ENCODE measurements at places on chromosomes 16 and 17.
A peak's percentile ranks its signal among the peaks of the same experiment; 100 is the strongest.

DNA sequence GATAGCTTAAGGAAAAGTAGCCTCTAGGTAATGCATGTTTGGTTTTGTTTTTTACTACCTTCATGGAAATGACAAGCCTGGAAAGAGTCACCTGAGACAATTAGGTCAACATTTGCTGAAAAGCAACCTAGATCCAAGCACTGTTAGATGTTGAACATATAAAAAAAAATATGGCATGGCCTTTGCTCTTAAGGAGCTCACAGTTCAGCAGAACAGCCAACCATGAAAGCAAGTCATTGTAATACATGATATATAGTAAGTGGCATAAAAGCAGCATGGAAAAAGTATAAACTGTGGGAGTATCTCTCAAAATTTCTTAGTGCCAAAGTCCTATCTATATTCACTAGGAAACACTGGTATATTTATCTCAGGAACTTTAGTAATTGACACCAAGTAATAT, 31.6 kb downstream of the CFDP1 start:
- DNase-seq = no peak

GRCh38 chr17:83119987-83120864, 40.8 kb downstream of the METRNL start:
- DNase-seq = no peak

GRCh38 chr17:42833767-42834422, 698 bp downstream of the PSME3 start:
- DNase-seq = no peak

DNA sequence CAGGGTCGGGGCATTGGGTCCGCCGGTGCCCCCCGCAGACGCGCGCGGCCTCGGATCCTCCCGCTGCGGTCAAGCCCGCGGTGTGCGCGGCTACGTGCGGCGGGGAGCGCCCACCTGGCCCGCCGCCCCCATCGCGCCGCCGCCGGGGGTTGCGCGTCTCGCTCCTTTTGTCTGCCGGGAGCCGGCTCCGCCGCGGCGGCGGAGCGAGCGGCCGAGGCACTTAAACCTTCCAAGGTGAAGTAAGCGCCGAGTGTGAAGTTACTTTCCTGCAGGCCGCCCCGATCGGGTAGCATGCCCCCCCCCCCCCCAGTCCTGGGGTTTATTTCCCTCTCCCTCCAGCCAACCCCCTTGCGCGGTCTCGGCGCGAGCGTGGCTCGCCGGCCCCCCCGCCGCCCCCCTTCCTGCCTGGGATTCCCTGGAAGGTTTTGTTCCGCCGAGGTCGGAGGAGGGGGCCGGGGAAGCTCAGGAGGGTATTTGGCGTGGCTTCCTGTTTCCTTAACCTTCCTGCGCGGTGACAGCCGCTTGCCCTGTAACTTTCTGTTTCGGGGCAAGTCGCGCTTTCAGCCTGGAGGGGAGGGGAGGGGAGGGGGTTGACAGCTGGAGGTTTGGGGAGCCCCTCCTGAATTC, 56.6 kb upstream of the GSE1 start:
- peak; percentile 73 for DNase-seq

- DNase-seq = no peak
Measured at GRCh38 chr17:79915850-79916430, 76.7 kb upstream of the CBX4 start.

DNA sequence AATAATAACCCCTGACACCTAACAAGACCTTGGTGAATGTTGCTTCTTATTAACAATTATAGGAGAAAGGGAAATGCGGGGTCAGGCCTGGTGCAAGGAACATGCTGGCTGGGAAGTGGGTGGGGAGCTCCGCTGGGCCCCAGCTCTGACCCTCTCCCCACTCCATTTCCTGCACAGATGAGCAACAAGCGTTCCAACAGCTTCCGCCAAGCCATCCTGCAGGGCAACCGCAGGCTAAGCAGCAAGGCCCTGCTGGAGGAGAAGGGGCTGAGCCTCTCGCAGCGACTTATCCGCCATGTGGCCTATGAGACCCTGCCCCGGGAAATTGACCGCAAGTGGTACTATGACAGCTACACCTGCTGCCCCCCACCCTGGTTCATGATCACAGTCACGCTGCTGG, 23.0 kb downstream of the RHBDL3 start:
- no peak for DNase-seq

GRCh38 chr17:82089723-82090548, 8.1 kb downstream of the FASN start:
- no peak for DNase-seq

- DNase-seq = peak; percentile 41
Measured at GRCh38 chr17:6350806-6351205, 84.1 kb downstream of the AIPL1 start.

DNA sequence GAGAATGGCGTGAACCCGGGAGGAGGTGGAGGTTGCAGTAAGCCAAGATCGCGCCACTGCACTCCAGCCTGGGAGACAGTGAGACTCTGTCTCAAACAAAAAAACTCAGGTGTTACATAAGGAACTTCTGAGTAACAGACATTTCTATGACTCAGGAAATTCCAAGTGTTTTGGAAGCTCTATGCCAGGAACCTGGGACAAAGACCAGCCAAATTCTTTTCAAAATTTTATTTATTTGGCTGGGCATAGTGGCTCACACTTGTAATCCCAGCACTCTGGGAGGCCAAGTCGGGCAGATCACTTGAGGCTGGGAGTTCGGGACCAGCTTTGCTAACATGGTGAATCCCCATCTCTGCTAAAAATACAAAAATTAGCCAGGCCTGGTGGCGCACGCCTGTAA, 5.2 kb upstream of the SH2B1 start:
- no peak for DNase-seq

DNA sequence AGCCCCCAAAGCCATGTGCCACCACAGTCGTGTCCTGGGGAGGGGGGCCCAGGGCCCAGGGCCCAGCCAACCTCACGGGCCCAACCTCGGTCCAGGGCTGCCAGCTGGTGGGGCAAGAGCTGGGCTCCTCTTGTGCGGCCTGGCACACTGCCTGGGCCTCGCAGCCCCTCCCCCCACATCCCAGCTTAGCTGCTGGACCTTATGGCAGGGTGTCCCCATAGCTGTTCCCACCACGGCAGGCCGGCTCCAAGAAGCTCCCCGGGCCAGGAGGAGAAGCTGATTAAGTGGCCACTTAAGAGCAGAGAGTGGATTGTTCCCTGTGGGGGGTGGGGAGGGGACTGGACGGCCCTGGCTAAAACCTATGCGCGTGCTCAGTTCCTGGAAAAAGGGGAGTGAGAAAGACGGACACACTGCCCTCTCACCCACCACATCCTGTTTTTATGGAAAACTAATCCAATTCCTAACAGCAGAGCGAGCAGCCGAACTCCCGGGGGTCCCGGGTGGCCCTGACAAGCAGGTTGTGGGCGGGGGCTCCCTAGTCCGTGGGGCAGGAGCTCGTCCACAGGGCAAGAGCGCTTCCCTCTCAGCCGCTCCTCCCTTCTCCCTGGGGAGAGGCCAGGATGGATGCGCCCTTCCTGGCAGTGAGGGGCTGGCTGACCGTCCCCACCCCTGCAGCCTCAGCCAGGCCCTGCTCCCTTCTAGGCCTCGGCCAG, 16.8 kb downstream of the PIEZO1 start:
- no peak for DNase-seq

GRCh38 chr17:12459736-12460135, 206.0 kb upstream of the MYOCD start:
- DNase-seq = no peak

- DNase-seq = no peak
Measured at GRCh38 chr17:47670064-47670463, 20.3 kb downstream of the KPNB1 start.

GRCh38 chr16:49458656-49459445, 85.2 kb downstream of the C16orf78 start:
- no peak for DNase-seq

DNA sequence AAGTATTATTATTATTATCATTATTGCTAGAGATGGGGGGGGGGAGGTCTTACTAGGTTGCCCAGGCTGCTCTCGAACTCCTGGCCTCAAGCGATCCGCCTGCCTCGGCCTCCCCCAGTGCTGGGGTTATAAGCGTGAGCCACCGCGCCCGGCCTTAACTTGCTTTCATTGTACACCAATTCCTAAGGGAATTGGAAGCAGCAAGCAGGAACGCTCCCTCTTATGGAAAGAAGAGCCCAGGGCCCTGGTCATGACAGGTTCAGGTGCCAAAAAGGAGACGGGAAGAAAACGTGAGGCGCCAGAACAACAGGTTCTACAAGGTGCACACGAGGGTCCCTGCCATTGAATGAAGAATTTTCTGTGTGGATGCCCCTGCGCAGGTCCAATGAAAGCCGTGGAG, 540 bp upstream of the RPL38 start:
- DNase-seq = no peak

- DNase-seq = no peak
Measured at GRCh38 chr17:50190603-50191358, 10.7 kb downstream of the COL1A1 start.

DNA sequence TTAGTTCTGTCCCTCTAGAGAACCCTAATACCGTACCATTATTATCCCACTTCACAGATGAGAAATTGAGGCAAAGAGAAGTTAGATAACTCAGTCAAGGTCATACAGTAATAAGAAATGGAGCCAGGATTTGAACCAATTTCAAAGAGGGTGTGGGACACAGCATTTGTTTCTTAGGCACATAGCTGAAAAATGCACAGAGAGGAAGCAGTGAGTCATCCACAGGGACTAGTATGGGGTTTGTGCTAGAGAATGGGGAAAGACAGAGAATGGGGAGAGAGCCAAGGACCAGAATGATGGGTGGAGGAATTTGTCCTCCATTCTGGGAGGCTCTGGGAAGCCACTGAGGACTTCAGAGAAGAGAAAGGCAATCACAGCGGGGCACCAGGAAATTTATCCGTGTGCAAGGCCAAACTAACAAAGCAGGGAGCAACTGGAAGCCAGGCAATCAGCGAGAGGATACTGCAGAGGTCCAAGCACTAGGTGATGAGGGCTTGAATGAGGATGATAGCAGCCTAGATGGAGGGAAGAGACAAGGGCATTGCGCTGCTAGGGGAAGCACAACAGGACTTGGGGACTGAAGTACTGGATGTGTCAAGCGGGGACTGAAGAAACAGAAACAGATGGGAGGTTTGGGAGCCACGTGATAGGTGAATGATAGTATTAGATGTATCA, 78.1 kb upstream of the ZFHX3 start:
- DNase-seq = no peak

DNA sequence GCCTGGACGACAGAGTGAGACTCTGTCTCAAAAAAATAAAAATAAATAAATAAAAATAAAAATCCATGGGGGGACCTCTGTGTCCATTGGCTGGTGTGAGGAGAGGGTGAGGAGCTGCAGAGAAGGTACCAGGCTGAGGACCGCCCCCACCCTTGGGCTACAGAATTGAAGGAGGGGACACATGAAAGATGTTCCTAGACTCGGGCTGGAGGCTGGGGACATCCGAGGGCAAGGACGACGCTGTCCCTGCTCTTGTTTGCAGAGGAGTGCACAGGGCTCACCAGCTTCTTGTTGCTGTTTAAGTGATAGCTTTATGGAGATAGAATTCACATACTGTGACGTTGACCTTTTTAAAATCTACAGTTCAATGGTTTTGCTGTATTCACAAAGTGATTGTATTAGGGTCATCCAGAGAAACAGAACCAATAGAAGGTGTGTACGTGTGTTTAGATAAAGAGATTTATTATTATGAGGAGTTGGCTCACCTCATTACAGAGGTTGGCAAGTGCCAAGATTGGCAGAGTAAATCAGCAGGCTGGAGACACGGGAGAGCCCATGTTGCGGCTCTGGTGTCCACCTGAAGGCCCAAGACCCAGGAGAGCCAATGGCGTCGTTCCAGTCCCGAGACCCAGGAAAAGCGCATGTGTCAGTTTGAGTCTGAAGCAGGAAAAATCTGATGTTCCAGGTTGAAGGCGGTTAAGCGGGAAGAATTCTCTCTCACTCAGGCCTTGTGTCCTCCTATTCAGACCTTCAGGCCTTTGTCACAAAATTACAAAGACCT, 320.7 kb downstream of the SEC14L1 start:
- DNase-seq = no peak

DNA sequence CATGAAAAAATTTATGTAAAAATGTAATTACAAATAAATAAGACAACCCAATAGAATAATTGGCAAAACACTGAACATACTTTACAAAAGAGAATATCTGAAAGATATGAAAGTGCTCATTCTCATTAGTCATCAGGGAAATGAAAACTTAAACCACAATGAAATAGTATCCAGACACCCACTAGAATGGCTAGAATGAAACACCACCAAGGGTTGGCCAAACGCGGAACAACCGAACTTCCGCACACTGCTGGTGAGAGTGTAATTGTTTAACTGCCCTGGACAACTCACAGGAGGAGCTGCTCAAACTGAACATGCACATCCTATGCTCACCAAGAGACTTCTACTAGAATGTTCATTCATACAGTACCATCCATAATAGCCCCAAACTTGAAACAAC, 5.8 kb upstream of the ZDHHC7 start:
- no peak for DNase-seq

GRCh38 chr16:57688487-57688986, 6.1 kb upstream of the DRC7 start:
- no peak for DNase-seq

- DNase-seq = peak; percentile 45
Measured at GRCh38 chr17:45367216-45367615, 50.4 kb upstream of the MAP3K14 start.

DNA sequence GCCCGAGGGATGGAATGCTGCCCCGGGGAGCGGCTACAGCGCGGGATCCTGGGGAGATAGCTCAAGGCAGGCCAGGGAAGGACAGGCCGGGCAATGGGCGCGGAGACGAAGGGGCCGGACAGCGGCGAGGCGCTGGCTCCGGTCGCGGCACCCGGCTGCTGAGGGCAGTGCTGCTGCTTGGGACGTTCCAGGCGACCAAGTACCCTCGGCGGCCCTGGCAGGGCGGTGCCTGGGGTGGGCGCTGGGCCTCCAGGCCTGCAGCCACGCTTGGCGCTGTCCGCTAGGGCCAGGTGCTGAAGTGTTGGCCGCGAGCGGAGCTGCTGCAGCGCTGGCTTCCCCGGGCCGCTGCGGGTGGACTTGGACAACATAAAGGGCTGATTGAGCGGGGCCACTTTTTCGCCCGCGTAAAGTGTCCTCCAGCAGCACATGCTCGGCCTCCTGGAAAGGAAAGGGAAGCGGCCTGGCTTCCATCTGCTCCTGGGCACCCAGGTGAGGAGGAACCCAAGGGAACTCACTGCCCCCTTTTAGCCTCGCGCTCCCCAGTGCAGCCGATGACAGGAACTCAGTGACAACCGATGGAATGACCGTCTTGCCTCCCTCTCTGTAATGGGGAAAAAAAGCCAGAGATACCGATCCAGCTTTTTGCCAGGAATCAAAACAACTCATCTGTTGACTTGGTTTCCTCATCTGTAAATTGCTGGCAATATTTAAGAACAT, 23.7 kb downstream of the CLEC3A start:
- peak; percentile 96 for DNase-seq

GRCh38 chr16:81697616-81698309, 81.3 kb upstream of the PLCG2 start:
- DNase-seq = no peak

DNA sequence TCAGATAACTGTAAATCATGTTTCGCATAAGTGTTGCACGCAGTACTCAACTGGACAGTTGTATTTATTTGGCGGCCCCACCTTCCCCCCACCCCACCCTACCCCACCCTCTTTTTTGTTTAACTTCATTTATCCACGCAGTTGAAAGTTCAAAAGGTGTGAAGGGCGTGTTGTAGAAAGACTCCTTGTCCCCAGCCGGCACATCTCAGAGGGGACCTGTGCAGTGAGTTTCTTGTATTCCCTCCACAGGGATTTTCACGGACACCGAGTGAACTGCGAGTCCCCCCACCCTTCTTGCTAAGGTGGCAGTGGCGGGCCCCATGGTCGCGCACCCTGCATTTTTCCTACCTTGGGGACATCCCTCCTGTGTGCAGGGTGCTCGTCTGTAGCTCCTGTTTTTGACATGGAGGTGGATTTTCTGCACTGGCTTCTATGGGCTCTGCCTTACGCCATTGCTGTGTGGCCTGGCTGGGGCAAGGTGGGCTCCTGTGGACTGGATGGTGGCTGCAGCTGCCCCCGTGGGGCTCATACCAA, 36.2 kb downstream of the ADCY7 start:
- peak; percentile 24 for DNase-seq

Measured in ecto neural progenitor cell (in vitro differentiated cells).